ENCODE measurements at places on chromosomes 4 and X.

- DNase-seq: no peak
Observed at GRCh38 chrX:153871946-153872878, 13.8 kb downstream of the L1CAM start.

- no peak for DNase-seq
Observed at GRCh38 chrX:143437439-143437838, 79.8 kb downstream of the SPANXN3 start.

DNA sequence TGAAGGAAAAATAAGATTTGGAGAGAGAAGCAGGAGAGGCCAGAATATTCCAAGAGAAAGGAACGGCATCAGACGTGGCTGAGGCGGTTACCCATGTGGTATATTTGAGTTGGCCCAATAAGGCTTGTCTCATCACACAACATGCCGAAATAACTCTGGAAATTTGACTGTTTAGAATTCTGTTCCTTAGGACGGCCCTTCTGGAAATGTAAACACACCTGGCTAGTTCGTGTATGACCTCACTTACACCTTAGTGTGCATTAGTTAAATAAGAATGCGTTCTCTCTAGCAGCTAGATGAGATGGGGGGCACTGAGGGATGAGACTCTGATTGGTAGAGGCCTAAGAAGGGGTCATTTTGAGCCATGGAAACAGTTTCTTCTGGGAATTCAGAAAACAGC is 33.2 kb upstream of the PLAC1 start:
- no peak for DNase-seq

- DNase-seq: no peak
Observed at GRCh38 chr4:115865736-115866135, 752.3 kb upstream of the NDST4 start.

GRCh38 chr4:16212138-16212782 is 14.0 kb downstream of the TAPT1 start:
- no peak for DNase-seq

- DNase-seq: no peak
Observed at GRCh38 chr4:165810726-165811125, 62.3 kb upstream of the TLL1 start.

DNA sequence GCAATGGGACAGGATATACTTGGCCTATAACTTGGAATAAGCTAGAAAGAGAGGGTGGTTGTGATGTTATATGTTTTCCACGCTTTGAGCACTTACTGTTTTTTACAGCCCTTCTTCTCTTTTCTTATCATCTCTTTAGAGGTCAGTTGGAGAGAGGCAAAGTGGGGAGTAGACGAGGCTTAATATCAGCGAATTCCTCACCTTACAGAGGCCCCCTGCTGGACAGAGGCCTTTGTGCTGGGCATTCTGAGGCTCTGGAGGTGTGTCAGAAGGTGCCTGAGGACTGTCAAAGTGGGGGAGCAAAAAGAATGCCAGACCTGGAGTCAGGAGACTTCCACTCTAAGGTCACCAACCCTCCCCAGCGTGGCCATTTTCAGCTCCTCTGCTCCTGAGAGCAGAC is 42.5 kb downstream of the MAMLD1 start:
- no peak for DNase-seq

DNA sequence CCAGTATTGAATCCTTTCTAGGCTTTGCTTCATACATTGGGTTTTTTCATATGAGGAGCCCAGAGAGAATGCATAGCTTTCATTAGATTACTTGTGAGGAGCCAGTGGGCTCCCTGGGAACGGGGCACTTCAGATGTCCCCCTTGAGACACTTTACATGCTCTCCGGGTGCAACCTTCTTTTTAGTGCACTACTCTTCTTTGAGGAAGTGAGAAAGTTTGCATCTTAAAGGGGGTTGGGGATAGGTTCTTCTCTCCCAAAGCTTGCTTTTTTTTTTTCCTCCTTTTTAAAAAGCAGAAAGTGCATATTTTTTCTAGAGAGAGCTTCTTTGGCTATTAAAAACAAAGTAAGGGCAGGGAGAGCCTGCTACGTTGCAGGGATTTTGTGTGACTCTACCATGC is 4.3 kb downstream of the HADH start:
- DNase-seq: no peak

- DNase-seq: no peak
Observed at GRCh38 chrX:8729811-8730210, 2.1 kb downstream of the ANOS1 start.

DNA sequence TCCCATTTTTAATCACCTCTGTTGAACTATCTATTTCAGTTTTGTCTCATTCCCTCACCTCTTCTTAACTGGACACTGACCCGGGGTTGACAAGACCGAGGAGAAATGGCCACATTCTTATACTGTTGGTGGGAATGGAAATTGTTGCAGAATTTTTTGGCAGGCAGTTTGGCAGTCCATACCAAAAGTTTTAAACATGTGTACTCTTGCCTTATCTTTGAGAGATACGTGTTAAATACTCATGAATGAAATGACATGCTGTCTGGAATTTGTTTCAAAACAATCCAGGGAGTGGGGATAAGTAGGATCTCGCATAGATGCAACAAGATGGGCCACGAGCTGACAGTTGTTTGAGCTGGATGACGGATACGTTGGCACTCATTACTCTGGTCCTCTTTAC is 12.1 kb downstream of the FGFBP1 start:
- no peak for DNase-seq

DNA sequence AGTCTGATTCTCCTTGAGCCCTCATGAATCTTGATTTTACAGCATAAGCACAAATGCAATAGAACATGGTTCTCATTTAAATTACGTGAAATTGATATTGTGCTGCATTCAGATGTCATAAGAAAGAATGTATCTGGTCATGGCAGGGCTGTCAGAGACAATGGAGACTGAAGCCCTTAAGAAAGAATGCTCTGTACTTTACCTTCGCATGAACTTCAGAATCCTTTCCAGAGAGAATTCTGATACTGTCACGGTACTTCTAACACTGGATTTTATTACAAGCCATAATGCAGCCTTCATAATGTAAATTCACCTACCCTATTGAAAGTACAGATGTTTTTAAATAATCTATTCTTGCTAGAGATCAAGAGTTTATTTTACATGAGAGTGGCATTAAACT is 677.9 kb upstream of the ADGRL3 start:
- DNase-seq: no peak

GRCh38 chrX:130560544-130560943 is 158.8 kb downstream of the RBMX2 start:
- DNase-seq: no peak

DNA sequence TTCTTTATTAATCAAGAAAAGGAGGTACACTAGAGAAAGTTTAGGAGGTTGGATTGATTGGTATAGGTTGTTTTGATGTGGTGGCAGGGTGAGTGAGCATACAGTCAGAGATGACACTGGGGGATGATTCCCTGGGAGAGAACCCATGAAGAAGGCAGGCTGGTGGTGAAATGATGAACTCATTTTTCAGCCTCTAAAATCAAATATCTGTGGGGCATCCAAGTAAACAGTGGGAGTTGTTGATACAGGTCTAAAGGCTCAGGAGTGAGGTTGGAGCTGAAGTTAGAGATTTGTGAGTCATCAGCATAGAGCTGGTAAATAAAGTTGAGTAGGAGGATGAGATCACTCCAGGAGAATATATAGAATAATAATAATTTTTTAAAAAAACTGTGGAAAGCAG is 10.0 kb upstream of the AP1S2 start:
- no peak for DNase-seq

- no peak for DNase-seq
Observed at GRCh38 chrX:19046343-19047215, 62.7 kb upstream of the PHKA2 start.

GRCh38 chr4:158676076-158676475 is 4.0 kb downstream of the ETFDH start:
- no peak for DNase-seq

DNA sequence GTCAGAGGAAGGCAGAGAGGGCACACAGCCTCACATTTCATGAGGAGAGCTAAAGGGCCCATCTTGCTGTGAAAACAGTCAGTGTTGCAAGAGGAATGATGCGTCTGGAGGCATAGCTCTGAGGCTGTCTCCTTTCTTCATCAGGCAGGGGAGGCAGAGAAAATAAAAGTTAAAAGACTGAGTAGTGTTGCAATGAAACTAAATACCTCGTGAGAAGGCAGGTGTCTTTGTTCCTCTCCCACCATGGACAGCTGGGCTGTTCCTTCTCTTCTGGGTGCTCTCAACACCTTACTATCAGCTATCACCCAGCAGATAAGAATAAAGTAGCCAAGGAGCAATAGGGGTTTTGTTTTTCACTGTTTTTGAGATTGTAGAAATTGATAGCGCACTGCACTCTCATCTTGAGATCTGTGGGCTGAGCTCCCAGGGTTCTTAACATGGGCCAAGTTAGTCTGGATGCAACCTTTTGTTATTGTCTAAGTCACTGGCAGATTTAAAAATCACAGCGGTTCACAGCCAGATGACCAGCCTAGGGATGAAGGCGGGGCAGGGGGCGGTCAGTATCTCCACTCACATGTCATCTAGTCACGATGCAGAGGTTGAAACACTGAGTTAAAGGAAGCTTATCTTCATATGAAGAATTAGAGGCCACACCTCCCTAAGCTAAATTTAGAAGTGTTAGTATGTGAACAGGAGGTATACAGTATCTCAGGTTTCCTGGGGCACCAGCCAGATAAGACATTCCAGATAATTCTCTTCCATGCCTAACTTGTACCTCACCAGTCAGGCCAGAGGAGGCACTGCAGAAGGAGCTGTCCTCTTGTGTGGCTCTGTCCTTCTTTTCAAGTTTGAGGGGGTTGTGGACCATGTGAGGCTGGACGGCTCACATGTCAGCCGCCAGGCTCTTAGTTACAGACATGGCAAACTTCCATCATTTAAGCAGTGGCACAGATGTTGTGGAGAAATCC is 36.9 kb downstream of the PARM1 start:
- no peak for DNase-seq

DNA sequence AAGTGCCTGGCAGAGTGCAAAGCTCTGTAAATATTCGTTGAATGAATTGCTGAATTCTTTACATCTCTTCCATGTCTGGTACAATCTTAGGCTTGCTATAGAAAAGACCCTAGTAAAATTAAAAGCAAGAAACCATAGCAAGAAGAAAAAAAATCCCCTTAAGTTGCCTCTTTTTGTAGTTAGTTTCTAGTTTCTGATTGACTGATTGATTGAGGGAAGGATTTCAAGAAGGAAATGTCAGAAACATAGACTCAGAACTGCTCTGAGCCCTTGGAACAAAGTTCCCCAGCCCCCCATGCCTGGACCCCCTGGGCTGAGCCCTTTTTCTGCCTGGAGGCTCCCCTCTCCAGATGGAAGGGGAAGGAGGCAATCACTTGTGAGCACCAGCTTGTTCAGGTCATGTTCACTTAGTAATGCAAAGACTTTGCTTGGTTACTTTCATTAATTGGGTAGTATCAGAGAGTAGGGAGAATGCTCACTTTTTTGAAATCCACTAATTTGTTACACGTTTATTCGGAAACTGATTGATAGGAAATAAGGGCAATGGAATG is 35.6 kb downstream of the DAPP1 start:
- peak; percentile 68 for DNase-seq

DNA sequence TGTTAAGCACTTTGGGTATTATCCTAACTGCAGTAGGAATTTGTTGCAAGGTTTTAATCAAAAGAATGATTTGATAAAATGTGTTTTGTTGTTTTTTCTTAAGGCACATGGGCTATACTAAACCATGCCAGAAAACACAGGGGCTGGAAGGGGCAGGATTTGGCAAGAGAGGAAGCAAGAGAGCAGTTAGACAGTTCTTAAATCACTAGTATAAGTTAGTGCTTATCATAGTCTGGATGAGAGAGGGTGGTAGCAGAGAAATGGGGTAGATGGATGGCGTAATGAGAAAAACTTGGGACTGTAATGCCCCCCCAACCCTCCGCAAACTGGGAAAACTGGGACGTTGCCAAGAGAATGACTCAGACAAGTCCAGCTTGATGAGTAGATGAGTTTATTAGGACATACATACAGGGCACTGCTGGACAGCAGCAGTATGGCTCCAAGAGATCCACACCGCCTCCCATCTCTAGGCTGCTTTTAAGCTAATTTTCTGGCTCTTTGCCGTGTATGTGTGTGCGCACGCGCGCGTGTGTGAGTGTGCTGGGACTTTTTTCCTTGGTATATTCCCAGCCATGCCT is 151.5 kb downstream of the PDLIM5 start:
- no peak for DNase-seq

All from stimulated activated effector memory CD8-positive, alpha-beta T cell treated with anti-CD3 and anti-CD28 coated beads, Interleukin-12 subunit alpha, Interleukin-12 subunit beta, amount 100 ng/mL, for 72 hours (primary cell).